ENCODE measurements at places on chromosomes 16 and 17.
A peak's percentile ranks its signal among the peaks of the same experiment; 100 is the strongest.

GRCh38 chr17:77952368-77952767 lies 6.1 kb upstream of the TNRC6C start:
- H3K4me1 ChIP-seq, result peaks cover 4% of the 10 kb centered on the region
- no peak overlapping the region for H3K4me3 ChIP-seq
- H3K36me3 ChIP-seq, result no peaks in the 10 kb centered on the region
- H3K27ac ChIP-seq, result no peak overlapping the region
- DNase-seq, result no peak

DNA sequence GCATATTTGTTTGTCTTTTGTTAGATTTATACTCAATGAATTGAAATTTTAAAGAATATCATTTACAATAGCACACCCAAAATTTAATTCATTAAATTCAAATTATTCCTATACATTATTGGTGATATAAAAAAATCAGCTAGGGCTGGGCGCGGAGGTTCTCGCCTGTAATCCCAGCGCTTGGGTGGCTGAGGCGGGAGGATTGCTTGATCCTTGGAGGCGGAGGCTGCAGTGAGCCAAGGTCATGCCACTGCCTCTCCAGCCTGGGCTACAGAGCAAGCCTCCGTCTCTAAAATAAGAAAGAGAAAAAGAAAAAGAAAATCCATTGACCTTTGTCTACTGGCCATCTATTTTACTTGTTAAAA lies 4.5 kb upstream of the PRDM7 start:
- no peak overlapping the region for H3K27ac ChIP-seq
- no peaks in the 10 kb centered on the region for H3K4me1 ChIP-seq
- H3K4me3 ChIP-seq, result no peak overlapping the region
- DNase-seq, result no peak
- H3K36me3 ChIP-seq, result no peaks in the 10 kb centered on the region
- no peaks in the 10 kb centered on the region for H3K27me3 ChIP-seq

GRCh38 chr17:19443148-19443547 lies 32.1 kb downstream of the RNF112 start:
- no peak for DNase-seq
- H3K27ac ChIP-seq, result no peak overlapping the region
- no peak overlapping the region for H3K4me3 ChIP-seq
- peaks cover 10% of the 10 kb centered on the region for H3K4me1 ChIP-seq
- H3K36me3 ChIP-seq, result no peaks in the 10 kb centered on the region

DNA sequence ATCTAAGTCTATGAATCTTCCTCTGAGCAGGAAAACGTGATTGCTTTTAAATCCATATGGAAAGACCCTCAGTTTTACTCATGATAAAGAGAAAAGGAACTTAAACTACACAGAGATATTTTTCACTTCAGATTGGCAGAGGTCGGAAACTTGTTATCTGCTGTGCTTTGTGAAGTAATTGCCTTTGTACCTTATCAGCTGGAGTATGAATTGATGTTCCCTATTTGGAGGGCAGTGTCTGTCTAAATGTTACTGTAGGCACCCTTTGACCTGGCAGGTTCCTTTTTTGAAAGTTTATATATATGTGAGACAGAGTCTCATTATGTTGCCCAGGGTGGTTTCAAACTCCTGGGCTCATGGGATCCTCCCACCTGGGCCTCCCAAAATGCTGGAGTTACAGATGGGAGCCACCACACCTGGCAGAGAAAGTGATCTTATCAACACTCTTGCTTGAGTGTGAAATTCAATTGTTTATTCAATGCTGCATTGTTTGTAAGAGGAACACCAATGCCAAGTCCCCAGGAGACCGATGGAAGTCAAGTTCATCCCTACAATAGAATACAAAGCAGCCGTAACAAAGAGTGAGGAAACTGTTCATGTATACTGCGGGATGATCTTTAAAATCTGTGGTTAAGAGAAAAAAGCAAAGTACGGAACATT lies 52.3 kb downstream of the ABCC1 start:
- H3K4me1 ChIP-seq, result no peaks in the 10 kb centered on the region
- DNase-seq, result no peak
- H3K36me3 ChIP-seq, result no peaks in the 10 kb centered on the region
- H3K27ac ChIP-seq, result no peak overlapping the region

GRCh38 chr17:48037036-48037837 lies at the start of gene COPZ2:
Gene COPZ2 (minus strand): TSS chr17:48037797. CDS start chr17:48037777, 20 bp downstream.
- peaks cover 10% of the 10 kb centered on the region for H3K4me1 ChIP-seq
- peaks cover 26% of the 10 kb centered on the region for H3K27me3 ChIP-seq
- peak; percentile 69 for DNase-seq

- no peaks in the 10 kb centered on the region for H3K27me3 ChIP-seq
- no peaks in the 10 kb centered on the region for H3K36me3 ChIP-seq
- DNase-seq, result no peak
- no peak overlapping the region for H3K4me3 ChIP-seq
- H3K4me1 ChIP-seq, result no peaks in the 10 kb centered on the region
- no peak overlapping the region for H3K27ac ChIP-seq
Measured at GRCh38 chr17:69059458-69060175, 1.1 kb downstream of the ABCA9 start.

- H3K36me3 ChIP-seq, result no peaks in the 10 kb centered on the region
- H3K4me3 ChIP-seq, result no peak overlapping the region
- DNase-seq, result peak; percentile 88
- no peak overlapping the region for H3K27ac ChIP-seq
- H3K27me3 ChIP-seq, result no peaks in the 10 kb centered on the region
- H3K4me1 ChIP-seq, result peaks cover 47% of the 10 kb centered on the region
Measured at GRCh38 chr17:17819561-17819995, 17.2 kb downstream of the SREBF1 start.

DNA sequence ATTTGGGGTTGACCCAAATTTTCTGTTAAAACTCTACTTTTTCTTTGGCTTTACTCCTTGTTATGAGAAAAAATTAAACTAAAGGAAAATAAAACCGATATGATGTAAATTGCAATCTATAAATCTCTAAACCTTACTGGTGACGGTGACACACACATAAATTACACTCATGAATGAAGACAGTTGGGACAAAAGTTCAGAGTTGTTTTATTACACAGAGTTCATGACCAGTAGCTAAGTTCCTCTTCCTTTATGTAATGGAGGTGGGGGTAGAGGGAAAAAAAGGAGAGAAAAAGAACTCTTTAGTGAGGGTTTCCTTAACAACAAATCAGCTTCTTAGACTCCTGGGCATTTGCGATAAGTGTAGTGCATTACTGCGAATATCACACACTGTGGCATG lies 220.7 kb downstream of the KCNJ2 start:
- no peak overlapping the region for H3K27ac ChIP-seq
- no peaks in the 10 kb centered on the region for H3K36me3 ChIP-seq
- no peaks in the 10 kb centered on the region for H3K27me3 ChIP-seq

- no peak for DNase-seq
- no peaks in the 10 kb centered on the region for H3K27me3 ChIP-seq
- no peak overlapping the region for H3K27ac ChIP-seq
- no peaks in the 10 kb centered on the region for H3K36me3 ChIP-seq
Measured at GRCh38 chr16:58417600-58417999, 25.3 kb downstream of the GINS3 start.

GRCh38 chr16:51133688-51134087 lies 17.4 kb downstream of the SALL1 start:
- no peak for DNase-seq
- no peak overlapping the region for H3K27ac ChIP-seq
- H3K4me1 ChIP-seq, result peaks cover 20% of the 10 kb centered on the region
- no peaks in the 10 kb centered on the region for H3K36me3 ChIP-seq

- H3K27ac ChIP-seq, result no peak overlapping the region
- no peak overlapping the region for H3K4me3 ChIP-seq
- H3K4me1 ChIP-seq, result peaks cover 10% of the 10 kb centered on the region
- no peak for DNase-seq
- H3K36me3 ChIP-seq, result no peaks in the 10 kb centered on the region
Measured at GRCh38 chr16:48617711-48618148, 7.8 kb upstream of the N4BP1 start.

DNA sequence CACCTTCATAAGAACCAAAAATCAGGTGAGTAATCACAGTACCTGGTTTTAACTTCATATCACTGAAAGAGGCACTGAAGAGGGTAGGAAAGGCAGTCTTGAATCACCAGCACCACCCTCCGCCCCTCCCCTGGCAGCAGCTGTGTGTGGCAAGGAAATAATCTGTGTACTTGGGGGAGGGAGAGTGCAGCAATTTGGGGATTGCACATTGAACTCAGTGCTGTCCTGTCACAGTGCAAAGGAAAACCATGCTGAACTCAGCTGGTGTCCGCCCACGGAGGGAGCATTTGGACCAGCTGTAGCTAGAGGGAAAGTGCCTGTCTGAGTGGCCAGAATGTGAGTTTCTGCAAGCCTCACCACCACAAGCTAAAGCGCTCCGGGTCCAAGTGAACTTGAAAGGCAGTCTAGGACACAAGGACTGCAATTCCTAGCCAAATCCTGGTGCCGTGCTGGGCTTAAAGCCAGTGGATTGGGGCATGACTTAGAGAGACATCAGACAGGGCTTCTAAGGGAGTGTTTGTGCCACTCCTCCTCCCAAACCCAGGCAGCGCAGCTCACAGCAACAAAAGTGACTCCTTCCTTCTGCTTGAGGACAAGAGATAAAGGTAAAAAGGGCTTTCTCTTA lies 39.7 kb upstream of the ALDH3A1 start:
- no peaks in the 10 kb centered on the region for H3K4me1 ChIP-seq
- DNase-seq, result no peak
- H3K27ac ChIP-seq, result no peak overlapping the region
- H3K4me3 ChIP-seq, result no peak overlapping the region
- H3K27me3 ChIP-seq, result no peaks in the 10 kb centered on the region

DNA sequence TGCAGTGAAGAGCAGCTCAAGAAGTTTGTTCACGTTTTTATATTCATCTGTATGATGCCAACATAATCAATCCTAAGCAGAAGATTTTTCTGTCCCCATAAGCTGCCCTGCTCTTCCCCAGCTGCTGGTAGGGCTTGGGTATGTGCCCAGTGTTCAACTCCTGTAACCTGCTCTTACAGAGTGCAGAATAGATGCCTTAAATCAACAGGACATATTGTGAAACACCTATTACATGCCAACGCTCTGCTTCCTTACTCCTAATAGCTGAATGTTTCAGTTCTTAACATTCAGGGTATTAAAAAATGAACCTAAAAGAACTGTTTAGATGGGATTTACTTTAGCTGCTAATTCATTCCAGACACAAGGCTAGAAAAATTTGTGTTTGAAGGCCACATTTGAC lies 190.9 kb downstream of the HS3ST3A1 start:
- H3K4me1 ChIP-seq, result peaks cover 24% of the 10 kb centered on the region
- no peaks in the 10 kb centered on the region for H3K27me3 ChIP-seq
- no peaks in the 10 kb centered on the region for H3K36me3 ChIP-seq
- H3K27ac ChIP-seq, result peak overlapping the region; percentile 44
- peak; percentile 12 for DNase-seq

DNA sequence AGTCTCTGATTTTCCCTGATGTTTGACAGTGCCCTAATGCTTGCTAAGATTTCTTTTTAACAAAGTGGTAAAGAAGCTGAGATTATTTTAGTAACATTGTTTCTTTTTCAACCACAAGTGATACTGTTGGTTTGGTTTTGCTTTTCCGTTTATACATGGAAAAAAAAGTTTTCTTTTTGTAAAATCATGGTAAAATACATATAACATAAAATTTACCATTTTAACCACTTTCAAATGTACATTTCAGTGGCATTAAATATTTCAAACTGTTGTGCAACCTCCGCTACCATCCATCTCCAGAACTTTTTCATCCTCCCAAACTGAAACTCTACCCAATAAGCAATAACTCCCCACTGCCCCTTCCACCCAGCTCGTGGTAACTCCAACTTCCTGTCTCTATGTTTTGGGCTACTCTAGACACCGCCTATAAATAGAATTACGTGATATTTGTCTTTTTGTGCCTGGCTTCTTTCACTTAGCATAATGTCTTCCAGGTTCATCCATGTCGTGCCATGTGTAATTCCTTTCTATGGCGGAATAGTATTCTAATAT lies 4.6 kb downstream of the CIITA start:
- H3K27ac ChIP-seq, result no peak overlapping the region
- H3K36me3 ChIP-seq, result no peaks in the 10 kb centered on the region
- DNase-seq, result no peak
- no peaks in the 10 kb centered on the region for H3K4me1 ChIP-seq
- no peak overlapping the region for H3K4me3 ChIP-seq
- H3K27me3 ChIP-seq, result peaks cover 50% of the 10 kb centered on the region

GRCh38 chr16:27199235-27199586 lies 4.1 kb upstream of the KDM8 start:
- no peak for DNase-seq
- H3K36me3 ChIP-seq, result no peaks in the 10 kb centered on the region
- no peak overlapping the region for H3K27ac ChIP-seq
- no peak overlapping the region for H3K4me3 ChIP-seq
- peaks cover under 1% of the 10 kb centered on the region for H3K4me1 ChIP-seq

DNA sequence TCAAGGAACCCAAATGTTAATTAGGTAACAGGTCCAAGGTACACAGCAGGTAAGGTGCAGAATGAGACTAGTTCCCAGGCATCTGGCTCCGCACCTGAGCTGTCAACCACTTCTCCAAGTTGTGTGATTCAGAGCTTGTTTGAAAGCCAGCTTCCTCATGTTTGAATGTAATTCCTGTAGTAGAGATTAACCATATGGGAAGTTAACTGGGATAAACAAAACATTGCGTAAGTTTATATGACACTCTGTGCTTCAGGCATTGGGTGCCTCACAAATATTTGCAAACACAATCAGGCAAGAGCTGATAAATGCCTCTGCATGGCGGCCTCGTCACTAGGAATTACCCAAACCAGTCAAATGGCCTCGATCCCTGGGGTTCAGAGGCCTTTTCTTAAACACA lies 27.9 kb upstream of the CPHXL start:
- H3K27ac ChIP-seq, result peak overlapping the region; percentile 80
- H3K36me3 ChIP-seq, result no peaks in the 10 kb centered on the region
- peak; percentile 68 for DNase-seq

- H3K4me1 ChIP-seq, result peaks cover 2% of the 10 kb centered on the region
- peaks cover 3% of the 10 kb centered on the region for H3K27me3 ChIP-seq
- peak; percentile 79 for DNase-seq
- H3K36me3 ChIP-seq, result no peaks in the 10 kb centered on the region
Measured at GRCh38 chr16:21283521-21284289, 5.6 kb upstream of the CRYM start.

- H3K4me1 ChIP-seq, result no peaks in the 10 kb centered on the region
- H3K27ac ChIP-seq, result no peak overlapping the region
- H3K36me3 ChIP-seq, result no peaks in the 10 kb centered on the region
- DNase-seq, result no peak
Measured at GRCh38 chr16:66653581-66654350, 42.8 kb downstream of the CMTM4 start.

GRCh38 chr16:57043248-57043647 lies 49.1 kb upstream of the CPNE2 start:
- H3K27me3 ChIP-seq, result no peaks in the 10 kb centered on the region
- no peak for DNase-seq
- no peaks in the 10 kb centered on the region for H3K4me1 ChIP-seq
- H3K36me3 ChIP-seq, result no peaks in the 10 kb centered on the region
- no peak overlapping the region for H3K4me3 ChIP-seq
- no peak overlapping the region for H3K27ac ChIP-seq

DNA sequence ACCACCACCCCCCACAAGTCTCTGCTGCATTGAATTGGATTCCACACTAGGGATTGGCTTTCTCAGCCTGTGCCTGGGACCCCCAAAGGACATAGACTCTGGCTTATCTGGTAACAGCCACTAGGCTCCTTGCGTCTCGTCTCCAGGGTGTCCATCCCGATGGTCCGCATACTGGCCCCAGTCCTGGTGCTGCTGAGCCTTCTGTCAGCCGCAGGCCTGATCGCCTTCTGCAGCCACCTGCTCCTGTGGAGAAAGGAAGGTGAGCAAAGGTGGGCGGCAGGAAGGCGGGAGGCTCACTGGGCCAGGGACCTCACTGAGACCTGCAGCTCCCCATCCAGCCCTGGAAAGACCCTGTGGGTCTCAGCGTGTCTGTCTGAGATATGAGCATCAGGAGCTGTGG lies 8.1 kb downstream of the CD300LG start:
- H3K27me3 ChIP-seq, result peaks cover 4% of the 10 kb centered on the region
- H3K4me3 ChIP-seq, result no peak overlapping the region
- H3K36me3 ChIP-seq, result no peaks in the 10 kb centered on the region
- DNase-seq, result no peak
- no peak overlapping the region for H3K27ac ChIP-seq

Data from hepatocyte (in vitro differentiated cells).